ENCODE measurements at places on chromosomes 4 and X. TPM values are rescaled to one million over a fixed set of nuclear protein-coding genes. Genes with fewer than 3 reads are reported as not detected.

The NIPAL1 gene
- total RNA-seq: 13.7 TPM

The GPRASP2 gene
- 44.2 TPM for total RNA-seq

The SGCB gene
- total RNA-seq: 78.8 TPM

The FGF5 gene
- total RNA-seq: 0.05 TPM

The KIT gene
- total RNA-seq: 26.2 TPM

The SOD3 gene
- total RNA-seq: 27.1 TPM

The LAS1L gene
- total RNA-seq: 12.6 TPM

The PARM1 gene
- total RNA-seq: 139 TPM

The CTAG1B gene
- total RNA-seq: not detected

The EIF4E gene
- total RNA-seq: 143 TPM

The TLR2 gene
- 13.3 TPM for total RNA-seq

The CENPVL3 gene
- 0.21 TPM for total RNA-seq

The ABLIM2 gene
- total RNA-seq: 1.1 TPM

Measured in urinary bladder (tissue), 4 donors.